ENCODE measurements at places on chromosomes 16 and 17.

- DNase-seq = no peak
Measured at GRCh38 chr16:79690159-79690558, 89.6 kb upstream of the MAF start.

DNA sequence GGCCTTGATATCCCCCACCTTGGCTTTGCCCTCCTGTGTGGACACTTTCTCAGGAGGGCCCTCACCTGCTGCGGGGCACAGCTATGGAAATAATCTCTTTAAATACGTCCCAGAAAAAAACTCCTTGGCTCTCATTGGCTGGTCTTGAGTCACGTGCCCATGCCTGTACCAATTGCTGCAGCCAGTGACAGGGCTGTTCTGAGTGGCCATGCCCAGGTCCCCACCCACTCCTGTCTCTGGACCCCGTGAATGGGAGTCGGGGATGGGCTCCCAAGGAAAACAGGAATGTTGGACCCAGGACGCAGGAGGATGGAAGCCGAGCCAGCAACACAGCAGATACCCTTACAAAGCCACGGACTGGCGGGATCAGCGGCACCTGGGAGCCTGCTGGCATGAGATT lies 53.1 kb upstream of the CDR2 start:
- no peak for DNase-seq

GRCh38 chr17:45006927-45007461 lies 38.9 kb upstream of the C1QL1 start:
- DNase-seq = peak; percentile 71

DNA sequence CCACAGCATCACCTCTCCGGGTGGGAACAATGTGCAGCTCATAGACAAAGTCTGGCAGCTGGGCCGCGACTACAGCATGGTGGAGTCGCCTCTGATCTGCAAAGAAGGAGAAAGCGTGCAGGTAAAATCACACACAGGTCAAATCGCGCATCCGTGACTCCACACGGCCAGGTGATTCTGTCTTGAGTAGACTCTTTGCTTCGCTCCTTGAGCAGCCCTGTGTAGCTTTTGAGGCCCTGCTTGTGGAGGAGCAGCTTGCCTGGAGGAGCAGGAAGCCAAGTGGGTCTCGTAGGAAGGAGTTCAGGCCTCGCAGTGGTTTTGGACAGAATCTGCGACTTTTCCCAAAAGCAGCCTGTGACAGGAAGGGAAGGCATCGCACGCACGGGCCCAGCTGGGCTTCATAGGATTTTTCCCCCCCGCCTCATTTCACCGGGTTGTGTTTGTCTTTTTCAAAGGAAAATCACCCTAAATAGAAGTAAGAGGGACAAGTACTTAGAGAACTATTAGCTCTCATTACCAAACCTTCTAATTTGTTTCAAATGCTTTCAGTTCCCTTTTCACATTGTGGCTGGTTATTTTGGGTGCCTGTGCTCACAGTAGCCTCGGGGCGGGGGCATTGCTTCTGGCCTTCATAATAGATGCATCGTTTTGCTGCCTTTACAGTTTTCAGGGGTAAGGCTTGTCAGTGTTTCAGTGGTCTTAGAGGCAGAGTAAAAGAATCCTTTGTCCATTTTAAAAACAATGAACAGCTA lies 71.5 kb downstream of the SEC14L1 start:
- no peak for DNase-seq

DNA sequence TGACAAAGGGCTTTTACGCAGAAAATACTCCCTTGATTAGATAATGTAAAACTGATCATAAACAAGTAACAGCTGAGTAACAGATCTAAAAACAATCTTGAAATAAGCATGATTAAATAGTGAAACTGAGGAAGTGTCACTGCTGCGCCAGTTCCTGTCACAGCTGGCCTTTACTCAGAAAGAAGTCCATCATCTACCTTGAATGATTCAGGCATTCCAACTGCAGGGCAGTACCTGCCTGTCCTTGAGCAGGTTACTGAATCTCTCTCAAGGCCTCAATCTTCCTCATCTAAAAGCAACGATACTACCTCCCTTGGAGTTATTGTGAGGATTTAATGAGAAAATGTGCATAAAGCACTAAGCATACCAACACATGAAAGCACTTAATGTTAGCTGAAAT lies 12.7 kb downstream of the PHLPP2 start:
- no peak for DNase-seq

- DNase-seq = no peak
Measured at GRCh38 chr17:56798916-56799315, 34.8 kb downstream of the C17orf67 start.

DNA sequence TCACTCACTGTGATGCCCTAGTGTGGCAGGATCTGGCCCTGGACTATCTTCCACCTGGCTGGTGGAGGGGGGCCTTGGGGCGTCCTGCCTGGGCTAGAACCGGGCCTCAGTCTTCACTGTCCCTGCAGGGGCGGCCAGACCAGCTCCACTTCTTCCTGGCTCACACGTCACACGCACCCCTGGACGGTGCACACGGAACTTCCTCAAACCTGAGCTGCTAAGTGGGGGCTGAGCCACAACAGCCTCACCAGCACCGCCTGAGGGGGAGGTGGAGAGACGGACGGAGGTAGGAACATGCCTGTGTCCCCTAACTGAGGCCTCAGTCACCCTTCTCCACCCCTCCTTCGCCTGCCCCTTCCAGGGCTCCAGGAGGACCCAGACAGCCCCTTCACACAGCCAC lies 36.6 kb downstream of the TIMM22 start:
- DNase-seq = no peak

GRCh38 chr16:1338855-1339675 lies 5.6 kb downstream of the BAIAP3 start:
- DNase-seq = no peak

DNA sequence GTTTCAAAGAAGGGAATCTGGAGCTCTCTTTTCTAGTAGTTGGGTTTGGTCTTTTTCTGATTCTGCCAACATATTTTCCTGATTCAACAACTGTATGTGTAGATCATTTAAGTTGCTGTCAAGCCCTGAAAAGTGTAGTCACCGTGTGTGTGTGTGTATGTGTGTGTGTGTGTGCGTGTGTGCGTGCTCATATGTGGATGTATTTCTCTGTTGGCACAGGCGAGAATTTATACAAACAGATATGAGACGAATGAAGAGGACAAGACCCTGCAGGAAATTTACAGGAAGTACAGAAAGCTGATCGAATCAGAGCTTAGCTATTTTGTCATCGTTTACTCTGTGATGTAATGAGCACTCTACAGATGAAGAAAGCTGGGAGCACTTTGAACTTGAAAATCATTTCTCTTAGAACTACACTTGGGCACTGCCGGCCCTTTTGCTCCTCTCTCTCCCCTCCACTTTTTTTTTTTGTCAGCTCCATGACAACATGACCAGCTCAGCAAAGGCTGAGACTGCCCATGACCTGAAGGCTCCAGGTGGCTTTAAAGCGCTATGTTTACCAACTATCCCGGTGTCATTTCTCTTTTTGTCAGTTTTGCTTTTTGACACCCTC lies 11.2 kb downstream of the FBXO39 start:
- DNase-seq = no peak

GRCh38 chr16:57092786-57093411 lies 516 bp downstream of the CPNE2 start:
- DNase-seq = peak; percentile 78

- peak; percentile 43 for DNase-seq
Measured at GRCh38 chr17:57782062-57782490, 37.0 kb upstream of the CCDC182 start.

DNA sequence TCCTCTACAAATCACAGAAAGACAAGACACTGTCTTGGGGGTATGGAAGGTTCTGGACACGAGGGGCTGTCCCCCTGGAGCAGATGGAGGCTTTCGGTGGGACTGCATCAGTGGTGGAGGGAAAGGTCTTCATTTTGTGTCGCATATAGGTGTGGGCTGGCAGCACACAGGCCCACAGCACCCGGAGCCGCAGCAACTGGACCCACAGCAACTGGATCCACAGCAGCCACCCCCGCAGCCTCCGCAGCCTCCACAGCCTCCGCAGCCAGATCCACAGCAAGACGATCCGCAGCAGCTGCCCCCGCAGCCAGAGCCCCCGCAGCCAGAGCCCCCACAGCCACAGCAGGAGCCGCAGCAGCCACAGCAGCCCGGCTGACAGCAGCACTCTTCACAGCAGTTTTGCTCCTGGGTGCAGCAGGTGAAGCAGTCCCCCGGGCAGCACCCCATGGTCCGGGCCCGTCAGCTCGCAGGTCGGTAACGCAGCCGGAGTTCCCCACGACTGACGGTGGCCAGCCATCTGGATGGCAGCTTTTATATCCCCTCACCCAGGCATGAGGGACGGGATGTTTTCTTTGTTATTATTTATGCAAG lies at the start of gene KRTAP17-1:
Gene KRTAP17-1 (minus strand): TSS at position 507 of the 591 bp plus-strand sequence. CDS start 60 bp downstream, at position 447.
- DNase-seq = no peak

DNA sequence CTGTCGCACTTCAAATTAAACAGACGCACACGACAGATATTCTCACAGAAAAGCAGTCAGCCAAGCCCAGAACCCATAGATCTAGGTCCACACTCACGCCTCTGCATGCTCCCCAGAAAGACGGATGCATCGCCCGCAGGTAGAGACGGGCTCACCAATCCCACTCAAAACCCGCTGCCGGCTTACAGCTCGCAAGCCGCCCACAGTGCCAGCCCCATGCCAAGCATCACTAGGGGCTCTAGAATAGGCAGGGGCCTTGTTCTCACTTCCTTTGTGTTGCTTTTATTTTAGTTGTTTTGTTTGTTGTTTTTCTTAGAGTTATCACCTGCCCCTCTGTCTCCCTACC lies 336 bp upstream of the BMERB1 start:
- no peak for DNase-seq

DNA sequence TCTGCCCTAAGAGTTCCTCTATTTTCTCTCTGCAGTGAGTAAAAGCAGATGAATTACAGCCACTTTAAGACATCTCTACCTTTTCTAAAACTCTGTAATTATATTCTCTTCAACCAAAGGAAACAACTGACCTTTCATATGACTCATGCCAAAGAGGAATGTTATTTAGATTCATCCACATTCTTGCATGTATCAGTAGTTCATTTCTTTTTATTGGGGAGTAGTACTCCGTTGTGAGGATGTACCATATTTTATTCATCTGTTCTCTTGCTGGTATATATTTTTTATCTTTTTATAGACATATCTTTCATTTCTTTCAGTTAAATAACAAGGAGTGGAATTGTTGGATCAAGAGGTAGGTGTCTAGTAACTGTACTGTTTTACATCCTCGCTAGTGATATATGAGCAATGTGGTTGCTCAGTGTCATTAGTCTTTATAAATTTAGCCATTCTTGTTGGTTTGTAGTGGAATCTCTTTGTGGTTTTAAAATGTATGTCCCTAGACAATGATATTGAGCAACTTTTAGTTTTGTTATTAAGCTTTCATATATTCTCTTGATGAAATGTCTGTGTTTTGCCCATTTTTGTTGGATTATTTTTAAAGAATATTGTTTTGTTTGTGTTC lies 7.8 kb upstream of the MYH8 start:
- no peak for DNase-seq

GRCh38 chr16:13909872-13910303 lies 10.1 kb upstream of the ERCC4 start:
- DNase-seq = no peak

- DNase-seq = peak; percentile 86
Measured at GRCh38 chr17:7294614-7295153, at the start of gene YBX2. YBX2 (minus strand) TSS chr17:7294639; CDS start chr17:7294500, 139 bp downstream.

GRCh38 chr17:42997390-42997983 lies 732 bp upstream of the RPL27 start:
- DNase-seq = no peak

- DNase-seq = no peak
Measured at GRCh38 chr16:75181630-75182029, 25.3 kb downstream of the CTRB2 start.

DNA sequence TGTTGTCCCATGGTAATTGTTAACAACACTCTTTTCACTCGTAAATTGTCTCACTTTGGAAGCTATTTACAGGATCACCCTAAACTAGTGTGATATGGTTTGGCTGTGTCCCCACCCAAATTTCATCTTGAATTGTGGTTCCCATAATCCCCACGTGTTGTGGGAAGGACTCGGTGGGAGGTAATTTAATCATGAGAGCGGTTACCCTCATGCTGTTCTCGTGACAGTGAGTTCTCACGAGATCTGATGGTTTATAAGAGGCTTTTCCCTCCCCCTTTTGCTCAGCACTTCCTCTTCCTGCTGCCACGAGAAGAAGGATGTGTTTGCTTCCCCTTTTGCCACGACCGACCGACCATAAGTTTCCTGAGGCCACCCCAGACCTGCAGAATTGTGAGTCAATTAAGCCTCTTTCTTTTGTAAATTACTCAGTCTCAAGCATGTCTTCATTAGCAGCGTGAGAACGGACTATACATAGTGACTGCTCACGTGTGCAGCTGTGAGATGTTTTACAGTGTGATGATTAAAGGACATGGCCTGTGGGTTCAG lies 34.4 kb downstream of the DNAH3 start:
- no peak for DNase-seq

- DNase-seq = peak; percentile 84
Measured at GRCh38 chr17:78979780-78980623, at the start of gene LGALS3BP. LGALS3BP (minus strand) TSS chr17:78979923; CDS start chr17:78977191, 2,732 bp downstream.

GRCh38 chr16:25224731-25225319 lies 8.1 kb downstream of the AQP8 start:
- no peak for DNase-seq

- no peak for DNase-seq
Measured at GRCh38 chr17:60169921-60170817, 20.4 kb downstream of the CA4 start.
